Activated naive CD4-positive, alpha-beta T cell treated with anti-CD3 and anti-CD28 coated beads, Interleukin-2, amount 50 U/mL, for 16 hours (primary cell): ENCODE measurements at places on chromosomes 5 and 9.

DNA sequence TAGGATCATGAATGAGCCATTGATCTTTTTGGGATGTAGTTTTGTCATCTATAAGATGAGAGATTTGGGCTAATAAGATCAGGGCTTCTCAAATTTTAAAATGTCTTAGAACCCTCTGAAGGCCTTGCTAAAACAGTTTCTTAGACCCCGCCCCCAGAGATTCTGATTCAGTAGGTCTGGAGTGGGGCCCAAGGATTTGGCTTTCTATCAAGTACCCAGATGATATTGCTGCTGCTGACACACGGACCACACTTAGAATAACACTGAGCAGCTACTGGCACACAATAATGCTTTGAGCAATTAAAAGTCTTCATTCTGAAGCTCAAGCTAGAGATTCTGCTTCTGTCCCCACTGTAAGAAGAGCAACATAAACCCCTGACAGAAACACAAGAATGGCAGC, 216.7 kb downstream of the SMARCA2 start:
- DNase-seq: no peak

GRCh38 chr9:94717761-94718160, 8.7 kb upstream of the AOPEP start:
- no peak for DNase-seq

- DNase-seq: no peak
Measured at GRCh38 chr5:135139381-135140134, 105.5 kb upstream of the PITX1 start.

- DNase-seq: no peak
Measured at GRCh38 chr9:27340961-27341511, 44.1 kb upstream of the EQTN start.

DNA sequence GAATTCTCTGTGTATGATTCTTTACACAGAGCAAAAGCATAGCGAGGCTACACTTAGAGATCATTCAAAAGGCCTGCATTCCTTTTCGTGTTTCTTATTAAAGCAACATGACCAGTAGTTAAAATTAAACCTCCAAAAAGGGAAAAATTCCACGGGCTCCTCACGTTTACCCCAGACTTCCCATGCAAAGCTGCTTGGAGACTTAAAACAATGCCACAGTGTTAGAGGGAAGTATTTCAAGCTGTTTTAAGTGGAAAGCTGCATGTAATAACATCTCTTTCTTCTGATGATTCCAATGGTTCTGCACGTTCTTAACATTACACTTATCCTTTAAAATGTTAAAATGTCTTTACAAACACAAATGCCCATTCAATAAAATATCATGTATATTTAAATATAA, 405.2 kb downstream of the SEMA5A start:
- DNase-seq: no peak

GRCh38 chr9:18442629-18443491, 31.1 kb upstream of the ADAMTSL1 start:
- peak; percentile 35 for DNase-seq

GRCh38 chr5:132012371-132013005, 1.0 kb upstream of the ACSL6 start:
- DNase-seq: peak; percentile 18

- DNase-seq: no peak
Measured at GRCh38 chr5:65762234-65762633, 40.2 kb downstream of the NLN start.

GRCh38 chr9:34493972-34494535, 28.7 kb downstream of the ENHO start:
- no peak for DNase-seq

DNA sequence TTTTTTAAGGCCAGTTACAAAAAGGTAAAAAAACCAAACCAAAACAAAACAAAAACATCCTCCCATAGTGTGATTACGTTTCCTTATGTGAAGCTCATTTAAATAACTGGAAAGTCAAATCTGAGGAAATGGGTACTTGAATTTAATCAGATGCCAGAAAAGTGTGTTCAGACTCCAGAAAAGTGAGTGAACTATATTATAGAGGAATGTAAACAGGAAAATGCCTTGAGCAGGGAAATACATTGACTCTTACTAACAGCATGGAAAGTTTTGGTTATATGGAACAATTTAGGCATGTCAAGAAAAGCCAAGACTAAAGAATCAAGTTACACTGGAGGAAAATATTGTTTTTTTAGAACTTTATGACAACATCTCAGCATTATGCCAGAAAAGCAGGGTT, 37.8 kb upstream of the RNF20 start:
- no peak for DNase-seq

DNA sequence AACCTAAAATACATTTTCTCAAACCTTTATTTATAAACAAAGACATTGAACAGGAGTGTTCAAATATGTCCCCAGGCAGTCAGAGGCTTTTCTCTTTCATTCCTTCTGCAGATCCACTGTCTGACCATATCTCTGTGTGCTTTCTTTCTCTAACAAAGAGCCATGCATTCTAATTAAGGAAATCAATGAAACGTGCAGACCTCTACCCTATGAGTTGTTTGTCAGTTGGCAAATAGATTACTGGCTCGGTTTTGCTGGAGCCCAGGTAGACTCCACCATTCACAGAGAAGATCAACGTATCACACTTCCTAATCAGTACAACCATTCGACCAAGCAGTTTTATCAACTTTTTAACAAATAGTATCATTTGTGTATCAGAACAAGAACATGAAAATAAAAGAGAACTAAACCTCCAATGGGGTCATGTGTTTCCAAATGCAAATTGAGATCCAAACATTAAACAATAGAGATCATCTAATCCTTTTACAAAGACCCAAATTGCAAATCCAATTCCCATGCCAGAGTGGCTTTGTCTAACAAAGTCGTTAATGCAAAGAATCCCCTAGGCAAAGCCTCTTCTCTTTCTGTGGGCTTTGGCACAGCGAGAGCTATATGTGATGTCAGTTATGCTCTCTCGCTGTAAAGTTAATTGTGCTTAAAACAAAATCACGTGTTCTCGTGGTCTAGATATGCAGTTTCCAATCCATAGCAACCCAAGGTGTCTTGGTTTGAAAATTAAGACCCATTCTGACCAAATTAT, 16.8 kb downstream of the KLF4 start:
- no peak for DNase-seq

- DNase-seq: no peak
Measured at GRCh38 chr5:128762661-128763306, 202.5 kb upstream of the SLC27A6 start.

DNA sequence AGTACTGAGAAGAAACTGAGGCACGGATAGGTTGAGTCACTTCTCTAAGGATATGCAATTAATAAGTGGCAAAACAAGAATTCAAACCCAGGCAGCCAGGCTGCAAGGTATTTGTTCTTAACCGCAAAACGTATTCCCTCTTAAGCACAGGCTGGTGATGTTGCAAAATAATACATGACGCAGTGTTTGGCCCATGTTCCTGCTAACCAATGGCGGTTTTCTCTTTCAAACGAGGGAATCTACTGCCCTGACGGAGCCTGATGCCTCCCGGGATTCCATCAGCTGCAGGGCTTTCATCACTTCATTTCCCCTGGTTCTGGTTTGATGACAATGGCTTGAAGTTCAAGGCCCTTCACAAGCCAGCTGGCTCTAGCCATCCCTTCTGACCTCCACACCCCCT, 154.8 kb downstream of the SLIT3 start:
- no peak for DNase-seq

DNA sequence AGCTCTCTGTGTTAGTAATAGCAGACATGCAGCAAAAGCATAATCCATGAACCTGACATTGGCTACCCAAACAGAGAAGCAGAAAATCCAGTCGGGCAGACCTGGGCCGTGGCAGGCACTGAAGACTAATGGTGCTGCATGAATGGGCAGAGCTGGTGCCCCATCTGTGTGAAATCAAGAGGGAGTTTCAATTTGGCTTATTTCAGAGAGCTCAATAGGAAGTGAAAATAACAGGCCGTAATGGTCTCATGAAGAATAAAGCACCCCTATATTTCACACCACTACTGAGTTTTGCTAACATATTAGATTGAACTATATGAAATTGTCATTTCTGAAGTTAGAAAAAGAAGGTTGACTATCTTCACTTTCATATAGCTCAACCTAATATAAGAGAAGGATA, 149.7 kb downstream of the ENC1 start:
- no peak for DNase-seq

GRCh38 chr5:53071298-53071697, 38.3 kb downstream of the MOCS2 start:
- DNase-seq: no peak

DNA sequence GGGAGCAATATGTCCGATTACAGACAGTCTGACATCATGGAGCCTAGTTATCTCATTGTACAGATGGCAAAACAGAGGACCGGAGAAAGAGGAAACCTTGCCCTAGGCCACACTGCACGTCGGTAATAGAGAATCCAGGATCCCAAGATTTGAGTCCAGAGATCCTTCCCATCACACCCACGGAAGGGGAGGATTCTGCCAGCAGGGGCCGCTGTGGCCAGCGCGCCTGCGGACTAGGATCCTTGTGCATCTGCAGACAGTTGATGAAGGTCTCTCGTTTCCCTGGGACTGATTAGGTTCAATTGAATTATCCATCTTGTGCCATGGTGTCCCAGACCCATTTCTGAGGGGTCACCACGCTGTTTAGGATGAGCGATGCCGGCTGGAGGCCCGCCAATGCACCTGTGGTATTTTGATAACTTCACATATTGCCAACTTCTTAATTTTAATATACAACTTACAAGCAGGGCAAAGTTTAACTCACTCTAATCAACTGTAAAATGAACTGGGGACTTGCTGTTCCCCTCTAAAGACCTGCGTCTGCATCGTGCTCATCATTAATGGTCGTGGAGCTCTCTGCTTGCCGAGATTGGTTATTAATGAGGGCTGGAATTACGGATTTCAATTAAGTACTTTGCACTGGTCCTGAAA, 592.7 kb upstream of the BRINP1 start:
- DNase-seq: no peak

- peak; percentile 55 for DNase-seq
Measured at GRCh38 chr9:129886226-129887174, 51.2 kb downstream of the USP20 start.

DNA sequence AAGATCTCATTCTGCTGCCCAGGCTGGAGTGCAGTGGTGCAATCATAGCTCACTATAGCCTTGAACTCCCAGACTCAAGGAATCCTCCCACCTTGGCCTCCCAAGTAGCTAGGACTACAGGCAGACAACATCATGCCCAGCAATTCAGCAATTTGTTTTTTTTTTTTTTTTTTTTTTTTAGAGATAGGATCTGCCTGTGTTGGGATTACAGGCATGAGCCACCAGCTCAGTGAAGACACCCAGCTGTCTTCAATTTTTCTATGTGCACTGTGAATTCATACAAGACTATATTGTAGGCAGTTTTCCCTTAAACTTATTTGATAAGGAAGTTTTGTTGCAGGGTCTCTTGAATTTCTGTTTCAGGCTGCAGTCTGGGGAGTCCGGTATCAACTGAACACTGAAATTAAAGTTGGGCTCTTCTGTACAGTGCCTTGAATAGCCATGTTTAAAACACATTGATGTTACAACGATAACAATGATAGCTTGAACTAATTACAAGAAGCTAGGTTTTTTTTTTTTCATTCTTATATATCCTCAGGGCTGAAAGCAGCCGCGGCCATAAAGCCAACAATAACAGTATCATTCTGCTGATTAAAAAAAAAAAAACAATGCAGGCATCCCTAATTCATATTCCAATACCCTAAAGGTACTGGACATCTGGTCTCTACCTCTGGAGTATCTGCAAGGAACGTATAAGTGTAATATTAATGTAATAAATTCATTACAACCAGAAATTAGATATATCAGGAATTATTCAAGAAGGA, 63.5 kb downstream of the MPDZ start:
- no peak for DNase-seq

GRCh38 chr5:172846249-172846648, 12.2 kb downstream of the ERGIC1 start:
- DNase-seq: no peak

DNA sequence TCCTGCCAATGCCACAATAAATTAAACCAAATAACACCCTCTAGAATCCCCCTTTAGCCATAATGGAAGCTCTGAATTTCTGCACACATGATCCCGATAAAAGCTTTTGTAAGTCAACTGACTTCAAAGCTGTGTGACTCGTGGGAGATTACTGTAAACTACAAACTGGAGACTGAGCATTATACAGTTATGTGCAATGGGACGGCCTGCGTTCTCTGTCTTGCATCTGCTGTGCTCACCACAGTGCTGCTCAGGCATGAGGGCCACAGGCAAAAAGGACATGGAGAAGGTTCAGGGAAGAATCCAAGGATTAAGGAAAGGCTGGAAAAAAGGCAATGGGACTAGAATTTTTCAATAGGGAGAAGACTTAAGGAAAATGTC, 184.2 kb downstream of the FANCC start:
- DNase-seq: no peak

- DNase-seq: no peak
Measured at GRCh38 chr5:150780187-150780692, 1.7 kb downstream of the SMIM3 start.

- DNase-seq: no peak
Measured at GRCh38 chr9:37953775-37954437, 50.0 kb upstream of the SLC25A51 start.

GRCh38 chr5:140261403-140262171, 41.3 kb downstream of the PFDN1 start:
- no peak for DNase-seq

- DNase-seq: no peak
Measured at GRCh38 chr9:116081435-116082115, 72.0 kb upstream of the PAPPA start.

- no peak for DNase-seq
Measured at GRCh38 chr5:81756016-81756415, 5.1 kb upstream of the SSBP2 start.

- DNase-seq: no peak
Measured at GRCh38 chr9:94144394-94144793, 60.1 kb downstream of the PTPDC1 start.

DNA sequence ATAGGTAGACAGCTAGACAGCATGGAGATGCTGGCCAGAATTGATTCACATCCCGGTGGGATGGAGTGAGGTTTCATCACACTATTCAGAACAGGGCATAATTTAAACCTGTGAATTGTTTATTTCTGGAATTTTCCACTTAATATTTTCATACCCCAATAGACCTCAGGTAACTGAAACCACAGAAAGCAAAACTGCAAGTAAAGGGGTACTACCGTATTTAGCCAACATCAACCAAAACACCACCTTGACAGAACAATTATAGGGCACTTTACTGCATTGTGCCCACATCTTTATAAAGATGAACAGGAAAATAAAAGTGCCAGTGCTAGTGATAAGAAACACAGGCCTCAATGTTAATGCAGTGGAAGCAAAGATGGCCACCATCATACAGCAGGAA, 7.5 kb downstream of the SERINC5 start:
- DNase-seq: no peak
